ENCODE measurements at places on chromosomes 16 and 17.
A peak's percentile ranks its signal among the peaks of the same experiment; 100 is the strongest.

GRCh38 chr16:74997042-74997491 is 1.8 kb upstream of the ZNRF1 start:
- DNase-seq: no peak
- no peak overlapping the region for H3K4me3 ChIP-seq
- peaks cover 11% of the 10 kb centered on the region for H3K4me1 ChIP-seq
- H3K36me3 ChIP-seq: no peaks in the 10 kb centered on the region
- H3K27me3 ChIP-seq: peaks cover 20% of the 10 kb centered on the region

DNA sequence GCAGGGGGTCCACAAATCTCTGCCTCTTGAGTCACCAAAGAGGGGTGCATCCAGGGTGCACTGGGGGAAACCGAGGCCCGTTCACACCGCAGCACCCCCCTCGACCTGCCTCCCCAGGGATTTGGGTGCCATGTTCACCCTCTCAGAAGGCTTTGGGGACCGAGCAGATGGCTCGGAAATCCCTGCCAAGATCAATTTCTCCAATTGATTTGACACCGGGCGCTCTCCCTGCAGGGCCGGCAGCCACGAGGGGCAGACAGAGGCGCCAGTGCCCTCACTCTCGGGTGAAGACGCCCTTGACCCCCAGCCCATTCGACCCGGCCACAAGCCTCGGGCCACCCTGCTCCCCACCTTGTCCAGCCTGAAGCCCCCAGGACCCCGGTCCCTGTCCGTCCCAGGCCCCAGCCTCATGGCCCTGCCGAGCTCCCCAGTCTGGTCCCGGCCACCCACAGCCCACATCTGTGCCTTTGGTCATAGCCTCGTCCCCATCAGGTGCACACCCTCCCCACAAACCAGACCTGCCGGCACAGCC is 9.3 kb downstream of the SSTR5 start:
- no peaks in the 10 kb centered on the region for H3K36me3 ChIP-seq
- H3K4me1 ChIP-seq: no peaks in the 10 kb centered on the region
- DNase-seq: no peak
- peaks cover 34% of the 10 kb centered on the region for H3K27me3 ChIP-seq

GRCh38 chr17:58531661-58532554 is 17.5 kb upstream of the MTMR4 start:
- no peaks in the 10 kb centered on the region for H3K4me1 ChIP-seq
- H3K27me3 ChIP-seq: peaks cover 41% of the 10 kb centered on the region
- DNase-seq: peak; percentile 71
- H3K4me3 ChIP-seq: no peak overlapping the region

GRCh38 chr17:42980274-42980765 is at the start of gene RUNDC1:
TSS of gene RUNDC1 (plus strand) at chr17:42980565. CDS start at chr17:42980577, 12 bp downstream.
- peaks cover 17% of the 10 kb centered on the region for H3K36me3 ChIP-seq
- peak within 1 kb of the TSS; percentile 94 for H3K27ac ChIP-seq
- no peaks in the 10 kb centered on the region for H3K27me3 ChIP-seq
- DNase-seq: peak; percentile 91
- H3K4me1 ChIP-seq: peaks cover 24% of the 10 kb centered on the region

DNA sequence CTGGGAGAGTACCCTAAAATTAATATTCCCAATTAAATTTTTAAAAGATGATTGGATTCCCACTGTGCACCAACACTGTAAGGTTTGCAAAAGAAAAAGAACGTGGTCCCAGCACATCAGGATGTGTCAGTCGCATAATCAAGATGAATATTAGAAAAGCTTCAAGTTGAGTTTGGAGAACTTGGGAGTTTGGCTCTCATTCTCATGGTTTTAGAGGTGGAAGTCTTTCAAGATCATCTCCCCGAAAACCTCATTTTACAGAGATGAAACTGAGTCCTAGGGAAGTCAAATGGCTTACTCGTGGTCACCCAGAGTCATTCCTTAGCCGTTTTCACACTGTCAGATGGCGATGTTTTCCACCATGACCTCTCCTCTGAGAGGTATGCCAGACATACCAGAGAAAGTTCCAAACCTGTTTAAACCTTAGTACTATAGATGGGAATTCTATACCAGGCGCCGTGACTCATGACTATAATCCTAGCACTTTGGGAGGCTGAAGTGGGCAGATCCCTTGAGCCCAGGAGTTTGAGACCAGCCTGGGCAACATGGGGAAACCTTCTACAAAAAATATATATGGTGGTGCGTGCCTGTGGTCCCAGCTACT is 1.2 kb downstream of the SEC14L1 start:
- peaks cover 40% of the 10 kb centered on the region for H3K36me3 ChIP-seq
- peak overlapping the region; percentile 86 for H3K4me3 ChIP-seq
- peaks cover 49% of the 10 kb centered on the region for H3K4me1 ChIP-seq
- H3K27me3 ChIP-seq: no peaks in the 10 kb centered on the region

GRCh38 chr16:85412911-85413520 is 200.1 kb upstream of the GSE1 start:
- H3K27ac ChIP-seq: no peak overlapping the region
- no peak for DNase-seq
- H3K27me3 ChIP-seq: no peaks in the 10 kb centered on the region
- peaks cover 14% of the 10 kb centered on the region for H3K4me1 ChIP-seq
- H3K36me3 ChIP-seq: no peaks in the 10 kb centered on the region

GRCh38 chr16:3868556-3868955 is 12.0 kb downstream of the CREBBP start:
- H3K27ac ChIP-seq: peak overlapping the region; percentile 8
- DNase-seq: no peak

DNA sequence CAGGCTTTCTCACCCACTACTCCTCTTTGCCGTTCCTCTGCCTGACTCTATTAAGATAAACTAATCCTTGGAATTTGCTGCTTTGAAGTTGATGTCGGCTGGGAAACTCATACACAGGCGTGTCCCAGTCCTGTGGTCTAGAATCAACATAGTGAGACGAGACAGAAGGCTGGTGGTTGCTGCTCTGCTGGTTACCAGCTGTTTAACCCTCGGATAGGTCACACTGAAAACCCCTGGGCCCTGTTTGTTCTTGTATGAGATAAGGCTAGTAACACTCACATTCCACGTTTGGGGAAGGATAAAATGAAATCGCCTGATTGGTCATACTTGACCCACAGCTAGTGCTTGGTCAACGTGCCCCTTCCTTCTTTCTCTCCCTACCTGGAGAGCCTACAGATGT is 517.0 kb downstream of the CDH13 start:
- no peaks in the 10 kb centered on the region for H3K27me3 ChIP-seq
- DNase-seq: no peak
- no peak overlapping the region for H3K4me3 ChIP-seq

DNA sequence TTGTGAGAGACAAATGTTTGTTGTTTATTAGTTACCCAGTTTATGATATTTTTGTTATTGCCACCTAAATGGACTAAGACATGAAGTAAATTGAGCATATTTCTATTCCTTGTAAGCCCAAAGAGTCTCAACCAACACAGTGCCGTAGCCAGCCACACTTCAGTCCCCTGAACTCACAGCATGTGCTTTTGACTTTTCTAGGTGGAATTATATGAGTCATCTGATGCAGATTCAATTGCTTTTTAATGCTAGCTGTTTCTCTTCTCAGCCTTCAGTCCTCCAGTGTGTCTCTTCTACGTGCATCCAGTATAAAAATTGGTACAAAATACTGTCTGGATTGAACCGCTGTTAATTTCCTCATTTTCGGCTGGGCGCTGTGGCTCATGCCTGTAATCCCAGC is 39.0 kb downstream of the IQCK start:
- no peaks in the 10 kb centered on the region for H3K4me1 ChIP-seq
- H3K27ac ChIP-seq: no peak overlapping the region
- no peak for DNase-seq
- H3K27me3 ChIP-seq: no peaks in the 10 kb centered on the region

GRCh38 chr16:2475413-2476344 is 752 bp downstream of the TBC1D24 start:
- DNase-seq: peak; percentile 67
- peaks cover 8% of the 10 kb centered on the region for H3K27me3 ChIP-seq
- peak overlapping the region; percentile 65 for H3K4me3 ChIP-seq
- H3K4me1 ChIP-seq: peaks cover 19% of the 10 kb centered on the region
- no peak overlapping the region for H3K27ac ChIP-seq
- H3K36me3 ChIP-seq: no peaks in the 10 kb centered on the region

GRCh38 chr17:77306790-77307478 is 166.2 kb downstream of the SEC14L1 start:
- H3K4me1 ChIP-seq: peaks cover 2% of the 10 kb centered on the region
- no peaks in the 10 kb centered on the region for H3K36me3 ChIP-seq
- no peaks in the 10 kb centered on the region for H3K27me3 ChIP-seq

DNA sequence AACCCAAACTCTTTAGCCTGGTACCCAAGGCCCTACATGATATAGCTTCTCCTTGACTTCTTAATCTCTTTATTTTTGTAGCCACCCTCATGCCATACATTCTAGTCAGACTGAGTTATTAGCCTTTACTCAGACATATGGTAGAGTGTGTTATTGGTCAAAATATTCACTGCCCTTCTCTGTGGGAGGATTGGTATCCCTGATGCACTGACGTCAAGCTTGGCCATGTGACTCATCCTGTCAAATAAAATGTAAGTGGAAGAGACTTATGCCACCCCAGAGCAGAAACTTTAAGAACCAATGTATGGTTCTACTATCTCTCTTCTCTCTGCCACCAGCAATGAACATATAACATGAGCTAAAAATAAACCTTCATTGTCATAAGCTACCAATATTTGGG is 12.2 kb upstream of the BEAN1 start:
- DNase-seq: no peak
- H3K27me3 ChIP-seq: no peaks in the 10 kb centered on the region
- H3K27ac ChIP-seq: no peak overlapping the region
- peaks cover 6% of the 10 kb centered on the region for H3K36me3 ChIP-seq

DNA sequence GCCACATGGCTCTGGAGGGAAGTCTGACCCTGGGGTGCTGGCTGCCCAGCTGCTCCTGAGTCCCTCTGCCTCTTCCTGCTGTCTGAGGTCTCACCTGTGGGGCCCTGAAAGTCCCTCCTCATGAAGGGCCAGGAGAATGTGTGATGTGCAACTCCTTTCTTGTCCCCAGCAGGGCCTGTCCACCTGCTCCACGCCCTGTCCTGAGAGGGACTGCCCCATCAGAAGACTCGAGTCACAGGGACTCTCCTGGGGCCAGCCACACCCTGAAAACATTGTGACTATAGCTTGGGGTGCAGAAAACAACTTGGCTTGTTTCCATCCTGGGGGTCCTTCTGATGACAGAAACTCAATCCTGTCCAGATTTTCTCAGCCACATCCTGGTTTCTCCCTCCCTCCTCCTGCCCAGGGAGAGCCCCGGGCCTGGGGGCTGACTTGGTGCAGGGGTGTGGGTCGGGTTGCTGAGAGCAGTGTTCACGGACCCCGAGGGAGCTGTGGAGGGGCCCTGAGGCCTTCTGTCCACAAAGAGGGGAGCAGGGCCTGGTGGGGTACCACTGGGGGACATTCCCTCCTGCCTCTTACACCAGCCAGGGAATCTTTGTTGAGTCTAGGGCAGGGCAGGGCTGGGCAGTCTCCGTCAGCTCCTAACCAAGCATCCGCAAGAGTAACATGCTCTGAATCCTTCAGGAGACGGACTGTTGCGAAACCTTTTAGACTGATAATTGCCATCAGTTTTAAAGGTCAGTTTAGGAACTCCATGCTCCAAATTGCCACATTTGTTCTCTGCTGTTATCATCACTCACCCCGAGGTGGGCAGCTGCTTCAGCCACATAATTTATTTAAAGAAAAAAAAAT is 45.9 kb downstream of the NT5M start:
- H3K36me3 ChIP-seq: no peaks in the 10 kb centered on the region
- H3K27ac ChIP-seq: no peak overlapping the region
- DNase-seq: no peak
- H3K4me3 ChIP-seq: no peak overlapping the region
- no peaks in the 10 kb centered on the region for H3K27me3 ChIP-seq

DNA sequence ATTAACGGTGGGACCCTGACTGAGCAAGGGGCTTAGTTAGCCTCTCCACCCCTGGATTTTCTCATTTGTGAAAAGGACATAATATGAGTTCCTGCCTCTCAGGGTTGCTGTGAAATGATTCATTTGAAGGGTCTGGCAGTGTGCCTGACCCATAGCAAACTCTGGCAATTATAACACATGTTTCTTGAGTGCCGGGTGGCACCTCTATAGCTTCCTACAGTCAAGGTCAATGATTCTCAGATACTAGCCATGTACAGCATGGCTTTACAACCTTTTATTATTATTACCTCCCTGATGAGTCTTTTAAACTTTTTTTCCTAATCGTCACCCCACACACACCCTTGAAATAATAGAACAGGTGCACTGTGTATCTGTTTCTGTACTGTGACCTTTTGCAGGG is 42.1 kb downstream of the TMEM114 start:
- no peak for DNase-seq
- H3K36me3 ChIP-seq: no peaks in the 10 kb centered on the region
- H3K27ac ChIP-seq: no peak overlapping the region
- peaks cover 52% of the 10 kb centered on the region for H3K27me3 ChIP-seq
- no peaks in the 10 kb centered on the region for H3K4me1 ChIP-seq

DNA sequence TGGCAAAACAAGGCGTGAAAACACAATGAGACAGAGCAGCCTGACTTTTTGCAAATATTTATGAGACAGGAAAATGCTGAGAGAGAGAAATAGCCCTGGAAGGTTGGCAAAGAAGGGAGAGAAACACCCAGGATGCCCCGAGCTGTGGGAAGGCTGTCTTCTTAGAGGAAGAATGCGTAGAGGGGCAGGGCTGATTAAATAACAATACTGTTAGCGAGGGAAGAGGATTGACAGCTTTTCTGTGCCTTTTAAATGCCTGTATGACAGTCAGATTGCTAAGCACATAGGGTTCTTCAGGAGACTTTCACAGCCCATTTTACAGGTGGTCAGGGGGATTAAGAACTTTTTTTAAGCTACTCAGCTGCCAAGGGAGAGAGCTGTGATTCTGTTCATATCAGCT is 219.2 kb downstream of the SHISA9 start:
- no peaks in the 10 kb centered on the region for H3K36me3 ChIP-seq
- H3K27me3 ChIP-seq: peaks cover 4% of the 10 kb centered on the region
- no peak overlapping the region for H3K4me3 ChIP-seq
- H3K4me1 ChIP-seq: no peaks in the 10 kb centered on the region
- DNase-seq: no peak
- no peak overlapping the region for H3K27ac ChIP-seq

- no peak overlapping the region for H3K27ac ChIP-seq
- H3K27me3 ChIP-seq: no peaks in the 10 kb centered on the region
- no peak for DNase-seq
- H3K4me3 ChIP-seq: no peak overlapping the region
- H3K4me1 ChIP-seq: no peaks in the 10 kb centered on the region
Measured at GRCh38 chr17:16480995-16481394, 11.0 kb downstream of the LRRC75A start.

- peaks cover 64% of the 10 kb centered on the region for H3K27me3 ChIP-seq
- DNase-seq: no peak
- H3K27ac ChIP-seq: no peak overlapping the region
- no peak overlapping the region for H3K4me3 ChIP-seq
Measured at GRCh38 chr17:79749156-79749815, 18.5 kb downstream of the ENPP7 start.
